NCI-H524 (cell line): ENCODE measurements at places on chromosomes 4 and X.

- no peak for DNase-seq
These were observed 9.8 kb downstream of the SRP72 start for GRCh38 chr4:56477192-56477702.

GRCh38 chr4:155509555-155509954 is 132.8 kb upstream of the MAP9 start:
- DNase-seq, result no peak

DNA sequence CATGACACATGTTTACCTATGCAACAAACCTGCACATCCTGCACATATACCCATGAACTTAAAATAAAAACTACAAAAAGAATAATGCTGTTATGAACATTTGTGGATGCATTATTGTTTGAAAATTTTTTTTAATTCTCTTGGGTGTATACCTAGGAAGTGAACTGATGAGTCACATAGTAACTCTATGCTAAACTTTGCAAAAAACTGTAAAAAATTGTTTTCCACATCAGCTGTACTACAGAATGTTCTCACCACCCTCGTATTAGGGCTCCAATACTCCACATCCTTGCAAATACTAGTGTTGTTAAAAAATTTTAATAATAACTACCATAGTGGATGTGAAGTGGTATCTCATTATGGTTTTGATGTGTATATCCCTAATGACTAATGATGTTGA is 33.3 kb upstream of the ZNF280C start:
- no peak for DNase-seq

- DNase-seq, result no peak
These were observed 27.6 kb upstream of the GTPBP6 start for GRCh38 chrX:346034-346813.

- DNase-seq, result no peak
These were observed 3.2 kb downstream of the ACOX3 start for GRCh38 chr4:8437281-8437680.

DNA sequence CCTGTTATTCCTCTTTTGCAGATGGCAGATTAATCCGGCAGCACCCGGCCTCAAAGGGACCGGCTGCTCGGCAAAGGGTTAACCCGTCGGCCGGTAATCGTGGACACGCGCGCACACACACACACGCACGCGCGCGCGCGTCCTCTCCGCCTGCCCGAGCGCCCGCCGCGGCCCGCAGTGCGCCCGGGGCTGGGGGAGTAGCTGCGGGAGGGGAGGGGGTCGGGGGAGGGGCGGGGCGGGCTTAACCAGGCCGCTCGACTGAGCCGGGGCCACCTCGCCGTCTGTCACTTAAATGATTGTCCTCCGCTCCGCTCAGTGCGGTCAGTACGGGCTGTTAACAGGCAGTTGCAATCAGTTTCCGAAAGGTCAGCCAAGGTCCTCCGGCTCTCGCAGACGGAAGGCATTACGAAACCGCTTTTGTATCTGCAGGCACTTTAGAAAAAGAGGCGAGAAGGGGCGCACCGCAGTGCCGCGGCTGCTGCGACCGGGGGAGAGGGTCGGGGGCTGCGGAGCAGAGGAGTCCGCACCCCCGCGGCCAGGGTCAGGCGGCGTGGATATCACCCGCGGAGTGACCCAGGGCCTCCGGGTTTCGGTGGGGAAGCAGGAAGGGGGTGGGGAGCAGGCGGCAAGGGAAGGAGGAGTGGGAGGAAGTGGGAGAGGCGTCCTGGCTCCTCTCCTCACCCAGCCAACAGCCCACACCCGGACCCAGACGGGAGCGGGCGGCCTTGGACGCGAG is 57.3 kb upstream of the BCOR start:
- DNase-seq, result peak; percentile 73

DNA sequence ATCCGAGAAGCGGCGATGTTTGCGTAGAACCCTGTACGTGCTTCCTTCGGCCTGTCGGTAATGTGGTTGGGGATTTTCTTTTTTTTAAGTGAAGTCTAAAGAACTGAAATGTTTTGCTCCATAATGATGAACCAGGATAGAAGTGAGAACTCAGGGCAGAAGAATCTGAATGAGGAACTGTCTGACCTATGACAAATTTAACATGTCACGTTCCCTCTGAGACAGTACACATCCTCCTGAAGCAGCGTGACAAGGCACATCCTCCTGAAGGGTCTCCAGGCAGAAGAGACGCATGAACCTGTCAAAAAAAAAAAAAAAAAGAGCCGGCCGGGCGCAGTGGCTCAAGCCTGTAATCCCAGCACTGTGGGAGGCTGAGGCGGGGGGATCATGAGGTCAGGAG is 6.2 kb downstream of the CSF2RA start:
- DNase-seq, result no peak

DNA sequence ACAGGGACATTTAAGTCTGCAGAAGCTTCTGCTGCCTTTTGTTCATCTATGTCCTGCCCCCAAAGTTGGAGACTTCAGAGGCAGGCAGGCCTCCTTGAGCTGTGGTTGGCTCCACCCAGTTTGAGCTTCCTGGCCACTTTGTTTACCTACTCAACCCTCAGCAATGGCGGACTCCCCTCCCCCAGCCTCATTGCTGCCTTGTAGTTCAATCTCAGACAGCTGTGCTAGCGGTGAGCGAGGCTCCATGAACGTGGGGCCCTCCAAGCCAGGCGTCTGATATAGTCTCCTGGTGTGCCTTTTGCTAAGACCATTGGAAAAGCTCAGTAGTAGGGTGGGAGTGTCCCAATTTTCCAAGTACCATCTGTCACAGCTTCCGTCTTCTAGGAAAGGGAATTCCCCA is 170.1 kb downstream of the CCNG2 start:
- DNase-seq, result no peak
